Activated T-helper 17 cell treated with anti-CD3 and anti-CD28 coated beads, Interleukin-2, amount 50 U/mL, for 72 hours (primary cell): ENCODE measurements at places on chromosomes 5 and 9.

DNA sequence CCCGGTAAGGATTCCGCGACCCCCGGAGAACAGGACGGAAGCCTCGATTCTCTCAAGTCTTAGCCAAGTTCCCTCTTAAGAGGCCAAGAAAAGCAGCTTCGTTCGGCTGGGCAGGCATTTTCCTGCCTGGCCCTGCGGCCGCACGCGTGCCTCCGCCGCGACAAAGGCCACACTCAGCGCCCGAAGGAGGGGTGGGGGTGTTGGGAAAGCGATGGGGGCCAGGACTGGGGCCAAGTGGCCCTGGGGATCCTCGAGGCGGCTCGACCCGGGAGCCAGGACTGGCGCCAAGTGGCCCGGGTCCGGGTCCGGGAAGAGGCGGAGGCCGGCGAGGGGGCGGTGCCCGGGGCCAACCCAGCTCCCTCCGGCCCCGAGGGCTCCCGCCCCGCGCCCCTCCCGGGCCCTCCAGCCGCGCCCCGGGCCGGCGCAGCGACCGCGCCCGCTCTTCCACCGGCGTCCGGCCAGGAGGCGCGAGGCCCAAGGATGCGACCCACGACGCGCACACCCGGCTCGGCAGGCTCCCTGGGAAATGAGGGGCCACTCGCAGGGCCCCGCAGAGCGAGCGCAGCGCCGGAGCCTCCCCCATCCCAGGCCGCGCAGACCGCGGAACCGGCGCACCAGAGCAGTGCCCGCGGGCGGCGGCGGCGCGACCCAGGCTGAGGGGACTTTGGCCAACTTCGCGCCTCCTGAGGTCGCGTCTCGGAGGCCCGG lies 756 bp downstream of the VAV2 start:
- no peaks in the 10 kb centered on the region for H3K36me3 ChIP-seq
- H3K4me3 ChIP-seq = peak overlapping the region; percentile 45
- H3K27me3 ChIP-seq = no peaks in the 10 kb centered on the region
- H3K27ac ChIP-seq = no peak overlapping the region
- ATAC-seq = peak; percentile 5

DNA sequence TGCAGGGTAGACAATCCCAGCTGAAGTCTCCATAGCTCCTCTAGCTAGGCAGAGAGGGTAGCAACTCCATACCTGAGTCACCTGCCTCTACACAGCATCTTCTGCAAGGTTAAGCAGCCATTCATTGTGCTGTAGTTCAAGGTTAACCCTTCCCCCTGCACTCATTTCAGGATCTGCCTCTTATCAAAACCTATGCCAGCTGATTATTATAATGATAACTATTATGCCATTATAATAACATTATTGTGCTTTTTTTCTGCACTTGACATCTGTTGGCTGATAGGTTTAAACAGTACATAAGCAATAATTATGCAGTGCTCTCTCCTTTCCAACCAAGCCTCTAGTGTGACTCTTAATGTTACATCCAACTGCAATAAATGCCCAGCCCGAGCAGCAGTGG lies 17.3 kb downstream of the SIL1 start:
- H3K27ac ChIP-seq = no peak overlapping the region
- no peaks in the 10 kb centered on the region for H3K36me3 ChIP-seq
- ATAC-seq = no peak
- no peaks in the 10 kb centered on the region for H3K27me3 ChIP-seq

DNA sequence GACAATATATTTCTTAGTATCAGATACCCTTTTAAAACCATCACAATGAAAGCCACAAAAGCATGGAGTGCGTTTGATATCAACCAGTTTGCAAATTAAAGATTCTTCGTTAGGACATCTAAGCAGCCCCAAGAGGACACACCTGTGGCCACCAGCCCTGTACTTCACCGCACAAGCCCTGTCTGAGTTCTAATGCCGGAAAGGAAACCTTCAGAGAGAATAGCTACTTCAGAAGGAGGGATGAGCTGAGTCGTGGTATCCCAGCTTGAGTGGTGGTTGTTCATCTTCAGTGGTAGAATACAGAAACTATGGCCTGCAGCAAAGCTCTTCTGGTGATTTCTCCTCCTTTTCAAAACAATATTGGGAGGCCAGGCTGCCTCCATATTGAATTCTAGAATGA lies 319.6 kb downstream of the FBXL7 start:
- no peak overlapping the region for H3K27ac ChIP-seq
- ATAC-seq = no peak
- no peaks in the 10 kb centered on the region for H3K36me3 ChIP-seq
- no peaks in the 10 kb centered on the region for H3K4me1 ChIP-seq
- H3K27me3 ChIP-seq = no peaks in the 10 kb centered on the region

GRCh38 chr5:68037546-68037945 lies 178.0 kb upstream of the PIK3R1 start:
- H3K27me3 ChIP-seq = peaks cover 5% of the 10 kb centered on the region
- ATAC-seq = no peak
- no peaks in the 10 kb centered on the region for H3K36me3 ChIP-seq
- no peak overlapping the region for H3K4me3 ChIP-seq
- H3K4me1 ChIP-seq = no peaks in the 10 kb centered on the region
- no peak overlapping the region for H3K27ac ChIP-seq

GRCh38 chr5:68873198-68873597 lies 220.6 kb upstream of the SLC30A5 start:
- no peak overlapping the region for H3K27ac ChIP-seq
- no peak for ATAC-seq
- H3K36me3 ChIP-seq = no peaks in the 10 kb centered on the region
- no peak overlapping the region for H3K4me3 ChIP-seq

DNA sequence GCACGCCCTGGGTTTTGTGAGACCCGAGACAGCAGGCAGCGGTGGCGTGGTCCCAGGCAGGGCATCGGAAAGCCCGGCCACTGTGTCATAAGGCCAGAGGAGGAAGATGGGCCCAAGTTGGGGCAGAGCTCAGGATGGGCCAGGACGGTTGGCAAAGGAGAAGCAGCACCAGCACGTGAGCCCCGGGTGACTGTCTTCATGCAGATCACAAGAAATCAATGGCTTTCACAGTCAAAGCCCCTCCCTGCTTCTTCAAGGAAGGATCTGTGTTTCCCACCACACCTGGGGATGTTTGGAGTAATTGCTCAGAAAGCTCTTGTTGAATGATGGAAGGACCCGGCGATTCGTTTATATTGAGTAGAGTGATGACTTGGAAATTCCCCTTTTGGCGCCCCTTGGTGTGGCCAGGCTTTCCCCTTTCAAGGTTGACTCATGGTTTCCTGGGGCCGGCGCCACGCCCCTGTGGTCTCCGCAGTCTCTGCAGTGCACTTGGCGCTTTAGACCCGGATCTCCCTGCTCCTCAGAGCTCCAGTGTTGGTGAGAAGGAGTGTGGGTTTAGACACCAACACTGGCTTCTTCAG lies 52.1 kb downstream of the IL31RA start:
- no peaks in the 10 kb centered on the region for H3K36me3 ChIP-seq
- no peaks in the 10 kb centered on the region for H3K27me3 ChIP-seq
- H3K4me1 ChIP-seq = peaks cover 26% of the 10 kb centered on the region
- peak; percentile 91 for ATAC-seq
- H3K4me3 ChIP-seq = peak overlapping the region; percentile 52
- peak overlapping the region; percentile 54 for H3K27ac ChIP-seq

DNA sequence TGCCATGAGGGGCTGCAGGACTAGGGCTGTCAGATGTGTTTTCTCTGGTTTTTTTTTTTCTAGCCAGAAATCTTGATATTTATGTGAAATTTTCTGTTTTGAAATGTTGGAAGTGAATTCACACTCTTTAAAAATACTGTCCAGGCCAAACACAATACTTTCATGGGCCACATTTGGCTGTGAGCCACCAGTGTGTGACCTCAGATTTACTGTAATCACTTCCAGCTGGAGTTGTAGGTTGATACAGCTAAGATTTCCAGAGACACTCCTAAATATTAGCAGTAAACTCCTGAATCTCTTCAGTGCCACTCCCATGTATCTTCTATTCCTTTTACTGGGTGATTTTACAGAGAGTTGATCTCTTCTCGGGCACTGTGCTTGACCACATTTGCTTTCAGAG lies 92.2 kb upstream of the CKMT2 start:
- no peak for ATAC-seq
- H3K27me3 ChIP-seq = no peaks in the 10 kb centered on the region
- no peak overlapping the region for H3K27ac ChIP-seq
- peaks cover 48% of the 10 kb centered on the region for H3K36me3 ChIP-seq

- H3K4me1 ChIP-seq = peaks cover 13% of the 10 kb centered on the region
- H3K36me3 ChIP-seq = peaks cover 5% of the 10 kb centered on the region
- H3K4me3 ChIP-seq = peak overlapping the region; percentile 86
- peak overlapping the region; percentile 95 for H3K27ac ChIP-seq
Measured at GRCh38 chr9:124286292-124286931, 28.7 kb downstream of the NEK6 start.

- ATAC-seq = no peak
- no peak overlapping the region for H3K27ac ChIP-seq
- H3K27me3 ChIP-seq = no peaks in the 10 kb centered on the region
- no peak overlapping the region for H3K4me3 ChIP-seq
- peaks cover 56% of the 10 kb centered on the region for H3K36me3 ChIP-seq
Measured at GRCh38 chr9:86287013-86287412, 4.7 kb upstream of the ISCA1 start.

GRCh38 chr9:136050701-136051452 lies 44.2 kb downstream of the NACC2 start:
- H3K27me3 ChIP-seq = no peaks in the 10 kb centered on the region
- H3K27ac ChIP-seq = no peak overlapping the region
- H3K4me3 ChIP-seq = no peak overlapping the region
- no peaks in the 10 kb centered on the region for H3K36me3 ChIP-seq
- no peak for ATAC-seq

DNA sequence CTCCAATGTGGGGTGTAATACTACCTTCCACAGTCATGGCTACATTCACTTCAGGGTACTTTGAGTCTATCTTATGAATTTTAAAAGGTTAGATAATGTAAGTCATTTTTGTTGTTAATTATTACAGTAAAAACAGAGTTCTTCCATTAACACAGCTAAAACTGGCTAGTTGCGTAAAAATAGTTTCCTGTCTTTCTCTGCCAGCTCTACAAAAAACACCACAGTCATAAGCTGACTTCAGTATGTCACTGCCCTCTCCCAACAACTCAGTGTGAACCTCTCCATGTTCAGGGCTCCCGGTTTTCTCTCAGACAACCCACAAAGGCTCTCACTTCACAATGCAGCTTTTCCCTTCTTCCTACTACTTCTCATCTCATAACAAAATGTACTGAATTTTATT lies 84.8 kb upstream of the ITGA1 start:
- H3K4me1 ChIP-seq = no peaks in the 10 kb centered on the region
- ATAC-seq = no peak
- H3K4me3 ChIP-seq = no peak overlapping the region
- H3K27ac ChIP-seq = no peak overlapping the region

GRCh38 chr5:6117212-6117611 lies 261.1 kb downstream of the MED10 start:
- ATAC-seq = no peak
- H3K4me1 ChIP-seq = no peaks in the 10 kb centered on the region
- no peaks in the 10 kb centered on the region for H3K36me3 ChIP-seq
- H3K27me3 ChIP-seq = peaks cover 11% of the 10 kb centered on the region
- no peak overlapping the region for H3K27ac ChIP-seq

GRCh38 chr9:35035851-35036701 lies 36.3 kb downstream of the VCP start:
- H3K27ac ChIP-seq = peak overlapping the region; percentile 64
- no peaks in the 10 kb centered on the region for H3K4me1 ChIP-seq
- ATAC-seq = peak; percentile 92
- peaks cover 7% of the 10 kb centered on the region for H3K36me3 ChIP-seq
- H3K27me3 ChIP-seq = no peaks in the 10 kb centered on the region

GRCh38 chr9:134321531-134321930 lies 4.7 kb upstream of the RXRA start:
- H3K4me1 ChIP-seq = peaks cover 8% of the 10 kb centered on the region
- no peak for ATAC-seq
- peaks cover 4% of the 10 kb centered on the region for H3K27me3 ChIP-seq
- H3K4me3 ChIP-seq = no peak overlapping the region
- no peak overlapping the region for H3K27ac ChIP-seq

DNA sequence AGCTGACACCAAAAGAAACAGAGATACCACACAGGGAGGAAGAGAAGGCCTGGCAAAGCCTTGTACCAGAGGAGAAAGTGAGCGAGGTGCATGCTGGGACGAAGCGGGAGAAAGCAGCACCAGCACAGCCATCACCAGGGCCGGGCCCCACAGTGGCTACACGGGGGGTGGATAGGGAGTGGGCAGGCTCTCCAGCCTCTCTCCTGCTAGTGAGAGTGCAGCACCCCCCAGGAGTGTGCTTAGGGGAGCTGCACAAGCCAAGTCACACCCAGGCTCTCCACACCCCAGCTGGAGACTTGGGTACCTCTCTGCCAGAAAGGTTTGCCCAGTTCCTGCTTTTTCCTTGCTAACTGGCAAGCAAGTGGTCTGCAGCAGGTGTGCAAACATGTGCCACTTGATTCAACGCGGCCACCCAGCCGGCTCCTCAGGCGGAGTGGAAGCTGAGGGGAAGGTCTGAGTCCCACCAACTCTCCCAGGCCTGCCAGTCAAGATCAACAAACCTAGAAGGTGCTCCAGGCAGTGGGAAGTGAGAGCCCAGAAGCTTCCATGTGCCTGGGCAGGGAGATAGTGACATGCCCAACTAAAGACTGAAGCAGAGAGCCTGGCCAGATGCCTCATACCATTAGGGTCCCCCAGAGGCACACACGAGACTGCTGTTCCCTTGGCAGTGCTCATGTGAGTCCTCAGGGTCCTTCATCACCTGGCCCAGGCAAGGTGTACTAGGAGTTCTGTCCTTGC lies 39.9 kb downstream of the BICD2 start:
- no peaks in the 10 kb centered on the region for H3K27me3 ChIP-seq
- no peak overlapping the region for H3K4me3 ChIP-seq
- peaks cover 52% of the 10 kb centered on the region for H3K36me3 ChIP-seq
- peaks cover 5% of the 10 kb centered on the region for H3K4me1 ChIP-seq

DNA sequence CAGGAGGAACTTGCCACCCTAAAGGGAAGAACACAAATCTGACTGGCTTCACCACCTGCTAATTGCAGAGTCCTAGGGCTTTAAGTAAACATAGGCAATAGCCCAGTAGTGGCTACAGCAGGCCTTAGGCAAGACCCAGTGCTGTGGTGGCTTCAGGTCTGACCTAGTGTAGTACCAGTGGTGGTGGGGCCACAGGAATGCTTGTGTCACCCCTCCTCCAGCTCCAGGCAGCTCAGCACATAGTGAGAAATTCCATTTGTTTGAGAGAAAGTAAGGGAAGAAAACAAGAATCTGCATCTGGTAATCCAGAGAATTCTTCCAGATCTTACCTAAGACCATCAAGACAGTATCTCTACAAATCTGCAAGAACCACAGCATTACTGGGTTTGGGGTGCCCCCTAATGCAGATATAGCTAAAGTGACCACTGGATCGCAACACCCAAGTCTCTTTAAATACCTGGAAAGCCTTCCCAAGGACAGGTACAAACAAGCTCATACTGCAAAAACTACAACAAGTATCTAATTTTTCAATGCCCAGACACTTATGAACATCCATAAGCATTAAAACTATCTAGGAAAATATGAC lies 102.6 kb upstream of the TRPM3 start:
- H3K27ac ChIP-seq = no peak overlapping the region
- H3K4me3 ChIP-seq = no peak overlapping the region
- ATAC-seq = no peak
- no peaks in the 10 kb centered on the region for H3K36me3 ChIP-seq
- no peaks in the 10 kb centered on the region for H3K4me1 ChIP-seq
- H3K27me3 ChIP-seq = peaks cover 6% of the 10 kb centered on the region
